ENCODE measurements at places on chromosomes 7 and 10. TPM values are rescaled to one million over a fixed set of nuclear protein-coding genes. Genes with fewer than 3 reads are reported as not detected.

Gene SUPV3L1
- 22.3 TPM for total RNA-seq

Gene NPC1L1
- not detected for total RNA-seq

Gene ADAM22
- 0.67 TPM for total RNA-seq

Gene PNLIPRP2
- not detected for total RNA-seq

Gene IQUB
- total RNA-seq = 0.69 TPM

Gene NKX1-2
- total RNA-seq = not detected

Gene ATG9B
- total RNA-seq = not detected

Gene PTEN
- 48.9 TPM for total RNA-seq

Gene ATOH7
- total RNA-seq = not detected

Gene CNTNAP2
- 0.20 TPM for total RNA-seq

Gene CCL24
- total RNA-seq = not detected

Gene DNAJC12
- 0.39 TPM for total RNA-seq

Gene TMEM176A
- not detected for total RNA-seq

Gene OPN4
- total RNA-seq = not detected

Gene PTER
- total RNA-seq = 10.0 TPM

Gene CTAGE15
- total RNA-seq = not detected

Gene SAMD9L
- total RNA-seq = 40.4 TPM

Gene ADO
- total RNA-seq = 16.7 TPM

Gene NPSR1
- total RNA-seq = not detected

Gene CAV1
- total RNA-seq = 1,819 TPM
